NCI-H187 (cell line): ENCODE measurements at places on chromosomes 16 and 17.
A peak's percentile ranks its signal among the peaks of the same experiment; 100 is the strongest.

DNA sequence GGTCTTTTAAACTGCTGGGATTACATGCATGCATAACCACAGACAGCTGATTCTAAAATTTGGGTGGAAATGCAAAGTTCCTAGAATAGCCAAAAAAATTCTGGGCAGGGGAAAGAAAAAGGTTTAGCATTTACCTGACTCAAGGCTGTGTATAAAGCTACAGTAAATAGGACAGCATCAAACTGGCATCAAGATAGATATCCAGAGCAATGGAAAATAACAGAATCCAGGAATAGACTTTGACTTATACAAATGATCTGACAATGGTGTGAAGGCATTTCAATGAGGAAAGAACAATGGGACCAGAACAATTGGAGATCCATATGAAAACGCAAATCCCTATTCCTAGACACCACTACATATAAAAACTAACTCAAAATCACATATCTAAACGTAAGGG, 12.9 kb downstream of the ANKFY1 start:
- no peak for DNase-seq

GRCh38 chr17:17749921-17750320, 68.7 kb downstream of the RAI1 start:
- DNase-seq = no peak

DNA sequence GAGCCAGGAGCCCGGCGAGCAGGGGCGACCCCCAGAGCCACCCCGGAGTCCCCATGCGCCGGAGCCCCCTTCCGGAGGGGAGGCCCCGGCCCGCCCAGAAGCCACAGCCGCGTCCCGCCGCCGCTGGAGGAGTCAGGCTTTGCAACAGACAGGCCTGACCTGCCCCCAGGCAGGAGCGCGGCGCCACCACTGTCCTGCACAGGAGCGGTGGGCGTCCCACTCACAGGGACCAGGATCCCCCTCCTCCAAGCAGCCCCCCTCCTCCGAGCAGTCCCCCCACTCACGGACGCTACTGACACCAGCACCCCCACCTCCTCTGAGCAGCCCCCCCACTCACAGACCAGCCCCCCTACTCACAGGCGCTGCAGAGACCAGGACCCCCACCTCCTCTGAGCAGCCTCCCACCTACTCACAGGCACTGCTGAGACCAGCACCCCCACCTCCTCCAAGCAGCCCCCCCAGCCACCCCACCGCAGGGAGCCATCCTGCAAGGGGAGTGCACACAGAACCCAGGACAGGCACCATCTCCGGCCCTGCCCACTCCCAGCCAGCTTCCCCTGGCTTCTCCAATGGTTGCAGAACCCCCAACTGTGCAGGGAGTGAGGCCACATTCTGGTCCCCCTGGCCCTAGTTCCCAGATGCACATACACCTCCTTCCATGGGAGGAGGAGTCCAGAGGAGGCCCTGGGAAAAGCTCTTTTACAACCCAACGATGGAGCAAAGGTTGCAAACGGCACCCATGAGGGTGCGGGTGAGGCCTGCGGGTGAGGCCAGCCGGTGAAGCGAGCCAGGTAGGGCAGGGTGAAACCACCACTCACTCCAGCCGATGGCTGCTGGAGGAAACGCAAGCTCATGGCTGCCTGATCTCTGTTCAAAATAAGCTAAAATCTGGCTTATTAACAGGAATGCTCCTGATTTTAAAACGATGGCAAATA, 69.9 kb downstream of the ABR start:
- DNase-seq = no peak

GRCh38 chr17:33076979-33077378, 85.3 kb downstream of the SPACA3 start:
- no peak for DNase-seq

- no peak for DNase-seq
Observed at GRCh38 chr16:69110406-69110805, 5.0 kb downstream of the HAS3 start.

- DNase-seq = no peak
Observed at GRCh38 chr17:42893359-42893758, 7.2 kb upstream of the G6PC1 start.

GRCh38 chr16:74029115-74029792, 267.4 kb upstream of the PSMD7 start:
- peak; percentile 75 for DNase-seq

- DNase-seq = no peak
Observed at GRCh38 chr17:78997881-78998280, 11.7 kb downstream of the CANT1 start.
